Activated naive CD4-positive, alpha-beta T cell treated with anti-CD3 and anti-CD28 coated beads, Interleukin-2, amount 50 U/mL, for 16 hours (primary cell): ENCODE measurements at places on chromosomes 7 and 10.

DNA sequence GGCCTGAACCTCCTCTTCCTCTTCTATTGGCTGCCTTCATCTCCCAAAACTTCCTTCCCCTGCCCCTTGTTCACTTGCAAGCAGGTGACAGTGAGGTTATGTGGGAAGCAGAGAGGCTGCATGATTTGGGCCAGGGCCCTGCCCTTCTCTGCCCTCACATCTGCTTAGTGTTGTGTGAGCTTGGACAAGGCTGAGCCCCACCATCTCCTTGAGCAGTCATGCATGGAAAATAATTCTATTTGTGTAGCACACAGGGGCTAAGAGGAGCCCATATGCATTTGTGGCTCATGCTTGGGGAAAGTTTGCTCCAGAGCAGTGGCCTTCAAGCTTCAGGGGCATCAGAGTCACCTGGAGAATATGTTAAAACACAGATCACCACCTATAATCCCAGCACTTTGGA lies 26.8 kb upstream of the AQP1 start:
- DNase-seq: no peak

DNA sequence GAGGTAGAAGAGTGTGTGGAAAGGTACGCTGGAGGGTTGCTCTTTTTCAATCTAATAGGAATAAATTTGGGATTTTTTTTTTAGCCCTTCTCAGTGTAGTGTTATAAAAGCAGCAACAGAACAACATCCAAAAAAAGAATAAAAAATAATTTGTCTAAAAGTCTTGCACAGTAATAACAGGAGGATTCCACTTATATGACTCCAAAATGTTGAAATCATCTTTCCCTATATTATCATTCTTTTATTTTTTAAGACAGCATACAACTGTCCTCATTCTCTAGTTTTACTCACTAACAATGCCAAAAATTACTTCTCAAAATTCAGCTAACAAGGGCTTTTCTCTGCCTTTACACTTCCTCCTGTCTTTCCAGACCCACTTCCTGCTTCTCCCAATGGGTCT lies 27.8 kb downstream of the IL2RA start:
- DNase-seq: no peak

DNA sequence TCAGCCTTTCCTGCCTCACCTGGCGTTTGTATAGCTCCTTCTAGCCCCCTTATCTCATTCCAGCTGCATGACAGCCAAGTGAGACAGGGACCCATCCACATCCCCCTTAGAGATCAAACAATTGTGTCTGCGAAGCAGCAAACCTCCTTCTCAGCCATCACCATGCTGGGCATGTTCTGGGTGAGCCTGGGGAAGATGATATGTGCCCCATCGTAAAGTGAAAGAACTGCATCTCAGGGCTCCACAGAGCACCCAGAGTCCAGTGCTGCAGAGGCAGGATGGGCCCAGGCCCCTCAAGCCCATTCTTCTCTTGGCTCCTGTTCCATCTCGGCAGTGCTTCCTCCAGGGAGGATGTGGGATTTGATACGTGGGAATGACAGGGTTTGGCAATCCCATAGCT lies 43.2 kb downstream of the FIGNL1 start:
- DNase-seq: no peak

GRCh38 chr7:15280078-15280733 lies 281.6 kb downstream of the AGMO start:
- DNase-seq: no peak

- no peak for DNase-seq
Measured at GRCh38 chr7:91517201-91517785, 253.1 kb downstream of the FZD1 start.

DNA sequence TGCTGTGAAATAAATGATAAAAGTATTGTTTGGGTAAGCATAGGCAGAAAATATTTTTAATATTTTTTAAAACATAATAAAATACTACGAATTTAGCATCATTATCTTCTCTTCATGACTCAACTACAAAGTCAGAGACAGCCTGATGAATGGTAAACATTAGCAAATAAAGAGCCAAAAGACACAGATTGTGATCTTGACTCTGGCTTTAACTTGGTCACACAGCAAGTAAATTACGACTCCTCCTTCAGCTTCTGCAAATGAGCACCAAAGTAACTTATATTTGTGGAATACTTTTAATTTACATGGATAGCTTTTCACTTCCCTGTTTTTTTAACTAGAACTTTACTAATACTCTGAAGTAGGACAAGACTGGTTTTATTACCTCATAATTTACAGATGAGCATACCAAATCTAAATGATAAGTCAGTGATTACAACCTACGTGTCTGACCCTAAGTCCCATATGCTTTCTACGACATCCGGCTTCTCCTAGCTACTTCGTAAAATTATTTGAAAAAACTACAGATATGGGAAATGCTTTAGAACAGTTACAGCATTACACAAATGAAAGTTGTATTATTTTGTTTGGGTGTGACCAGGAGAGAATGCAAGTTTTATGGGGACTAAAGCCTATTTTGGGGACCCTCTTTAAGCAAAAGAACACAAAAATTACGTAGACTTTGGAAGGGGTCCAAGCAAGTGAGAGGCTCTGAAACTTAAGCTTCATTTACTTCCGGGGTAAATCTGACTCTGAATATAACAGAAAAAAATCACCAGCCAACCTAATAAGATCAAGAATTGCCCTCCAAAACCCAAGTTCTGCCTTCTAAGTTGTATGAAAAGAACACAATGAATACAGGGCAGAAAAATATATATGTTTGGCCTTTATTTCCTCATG lies 133.8 kb downstream of the CPEB3 start:
- DNase-seq: no peak

DNA sequence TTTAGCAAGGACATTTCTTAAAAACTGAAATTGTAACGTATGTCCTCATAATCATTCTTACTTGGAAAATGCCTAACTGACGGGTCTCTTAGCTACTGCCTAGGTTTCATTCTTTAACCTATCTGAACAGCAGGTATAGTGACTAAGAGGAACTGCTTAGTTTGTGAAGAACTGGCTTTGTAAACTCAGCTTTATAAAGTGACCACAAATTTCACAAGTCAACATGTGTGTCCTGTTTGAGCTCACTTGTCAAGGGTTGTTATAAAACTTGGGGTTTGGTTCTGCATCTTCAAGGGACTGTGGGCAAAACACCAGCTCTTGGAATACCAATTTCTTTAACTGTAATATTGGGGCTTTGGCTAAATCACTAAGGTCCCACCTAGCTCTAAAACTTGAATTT lies 32.2 kb downstream of the MRPS33 start:
- DNase-seq: no peak

GRCh38 chr10:130498042-130498441 lies 361.9 kb downstream of the GLRX3 start:
- no peak for DNase-seq

GRCh38 chr10:71015674-71016073 lies 127.3 kb upstream of the PCBD1 start:
- no peak for DNase-seq

DNA sequence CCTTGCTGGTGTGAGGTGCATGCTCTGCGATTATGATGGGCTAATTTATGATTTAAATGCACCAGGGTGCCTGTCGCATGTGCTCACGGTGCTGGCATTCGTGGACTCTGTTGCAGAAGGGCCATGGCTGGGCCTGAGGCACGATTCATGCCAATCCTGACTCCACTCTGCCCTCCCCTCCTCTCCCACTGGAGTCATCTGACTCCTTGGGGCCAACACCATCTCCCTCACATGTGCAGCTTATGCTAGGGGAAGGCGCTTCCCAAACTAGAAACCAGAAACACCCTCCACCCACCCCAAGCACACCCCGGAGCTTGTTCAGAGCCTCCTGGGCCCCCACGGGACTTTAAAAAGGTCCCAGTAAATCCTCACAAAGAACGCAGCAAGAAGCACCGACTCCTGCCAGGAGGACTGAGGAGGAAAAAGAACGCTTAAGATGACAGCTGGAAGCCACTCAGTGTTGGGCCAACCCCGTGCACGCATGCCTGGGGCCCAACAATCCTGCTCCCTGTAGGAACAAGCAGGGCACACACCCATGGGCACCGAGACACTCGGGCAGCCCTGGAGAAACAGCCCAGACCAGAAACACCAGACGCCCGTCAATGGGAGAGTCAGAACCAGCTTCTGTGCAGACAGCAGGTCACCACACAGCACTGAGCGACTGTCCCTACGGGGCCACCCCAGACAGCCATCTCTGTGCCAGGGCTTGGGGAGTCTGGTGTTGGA lies 14.1 kb downstream of the BRI3 start:
- no peak for DNase-seq

GRCh38 chr10:116748041-116748440 lies 5.7 kb upstream of the HSPA12A start:
- no peak for DNase-seq

DNA sequence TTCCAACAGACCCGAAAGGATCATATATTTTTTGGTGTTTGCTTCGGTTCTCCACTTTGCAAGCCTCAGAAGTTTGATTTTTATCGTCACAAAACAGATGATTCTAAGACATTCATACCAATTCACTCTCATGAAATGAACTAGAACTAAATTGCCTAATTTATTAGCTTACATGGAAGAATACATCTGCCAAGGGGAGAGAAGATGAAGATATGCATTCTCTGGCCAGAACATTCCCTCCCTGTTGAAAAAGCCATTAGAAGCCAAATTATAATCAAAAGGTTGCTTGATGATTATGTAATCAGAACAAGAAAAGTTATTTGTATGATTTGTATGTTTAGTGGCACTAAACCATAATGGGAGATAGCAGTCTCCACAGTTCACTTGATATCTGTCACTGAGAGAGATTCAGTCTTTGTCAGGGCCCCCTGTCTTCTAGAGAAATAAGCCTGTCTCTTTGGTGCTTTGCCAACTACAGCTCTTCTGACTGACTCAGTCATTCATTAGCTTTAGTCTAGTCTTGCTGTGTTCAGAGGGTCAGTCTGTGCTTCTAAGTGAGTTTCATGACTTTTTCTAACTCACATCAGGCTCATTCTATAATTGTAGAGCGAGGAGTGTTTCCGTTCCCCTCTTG lies 95.3 kb upstream of the GNAI1 start:
- no peak for DNase-seq

DNA sequence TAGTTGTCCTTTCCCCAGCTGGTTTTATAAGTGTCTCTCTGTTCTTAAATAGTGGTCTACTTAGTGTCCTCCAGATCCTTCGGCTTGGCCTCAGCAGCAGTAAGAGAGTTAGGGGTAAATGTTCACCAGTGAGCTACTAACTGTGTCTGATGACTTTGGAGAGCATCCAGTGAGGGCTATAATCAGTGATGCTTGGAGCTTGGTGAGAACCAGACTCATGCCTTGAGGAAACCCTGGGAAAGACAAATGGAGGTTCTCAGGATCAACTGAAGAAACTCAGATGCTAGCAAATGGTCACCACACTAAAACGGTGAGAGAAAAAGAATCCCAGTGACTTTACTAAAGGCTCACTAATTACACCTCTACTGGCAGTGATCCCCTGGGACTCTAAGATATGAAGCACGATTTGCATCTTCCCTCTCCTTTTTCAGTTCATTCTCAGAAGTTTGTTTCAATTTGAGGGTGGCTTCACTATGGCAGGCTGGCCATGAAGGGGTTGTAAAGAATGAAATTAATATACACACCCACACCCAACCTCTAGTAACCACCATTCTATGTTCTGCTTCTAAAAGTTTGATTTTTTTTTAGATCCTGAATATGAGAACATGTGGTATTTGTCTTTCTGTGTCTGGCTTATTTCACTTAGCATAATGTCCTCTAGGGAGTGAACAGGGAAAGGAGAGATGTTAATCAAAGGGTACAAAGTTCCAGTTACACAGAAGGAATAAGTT lies 177.9 kb downstream of the PDE1C start:
- no peak for DNase-seq

DNA sequence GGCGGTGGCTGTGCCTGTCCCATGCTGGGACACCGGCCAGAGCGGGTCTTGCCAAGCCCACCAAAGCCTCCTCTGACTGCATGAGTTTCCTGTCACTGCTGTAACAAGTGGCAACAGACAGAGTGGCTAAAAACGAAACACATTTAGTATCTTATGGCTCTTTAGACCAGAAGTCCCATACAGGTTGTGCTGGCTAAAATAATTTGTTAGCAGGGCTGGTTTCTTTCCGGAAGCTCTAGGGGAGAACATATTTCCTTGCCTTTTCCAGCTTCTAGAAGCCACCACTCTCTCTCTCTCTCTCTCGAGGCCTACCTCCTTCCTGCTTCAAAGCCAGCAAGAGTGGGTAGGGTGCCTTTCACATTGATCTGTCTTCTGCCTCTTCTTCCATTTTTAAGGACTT lies 171.6 kb upstream of the PLPP4 start:
- no peak for DNase-seq

GRCh38 chr10:126384269-126384873 lies 3.9 kb downstream of the ADAM12 start:
- DNase-seq: no peak
